Kidney tubule cell (primary cell): ENCODE measurements at places on chromosomes 3 and 15.

- DNase-seq, result peak; percentile 52
Measured at GRCh38 chr15:29805043-29805707, 17.1 kb downstream of the TJP1 start.

- no peak for DNase-seq
Measured at GRCh38 chr15:46251903-46252302, 617.1 kb downstream of the SQOR start.

GRCh38 chr3:187027531-187028278 is 97.4 kb downstream of the ST6GAL1 start:
- DNase-seq, result no peak

DNA sequence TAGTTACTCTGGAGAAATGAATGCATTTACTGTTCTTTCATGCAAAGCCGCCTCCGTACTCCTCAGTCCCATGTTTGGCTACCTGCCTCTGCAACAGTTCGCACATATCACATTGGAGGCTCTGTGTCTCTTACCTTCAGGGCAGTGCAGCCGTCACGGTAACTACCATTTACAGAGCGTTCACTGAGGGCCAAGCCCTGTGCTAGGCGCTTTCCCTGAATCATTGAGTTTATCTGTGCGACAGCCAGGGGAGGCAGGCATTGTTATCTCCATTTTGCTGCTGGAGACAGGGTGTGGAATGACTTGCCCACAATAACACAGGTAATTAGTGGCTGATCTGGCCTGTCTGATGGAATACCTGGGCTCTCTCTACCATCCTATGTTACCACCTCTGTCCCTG is 115.0 kb downstream of the THSD4 start:
- DNase-seq, result no peak

DNA sequence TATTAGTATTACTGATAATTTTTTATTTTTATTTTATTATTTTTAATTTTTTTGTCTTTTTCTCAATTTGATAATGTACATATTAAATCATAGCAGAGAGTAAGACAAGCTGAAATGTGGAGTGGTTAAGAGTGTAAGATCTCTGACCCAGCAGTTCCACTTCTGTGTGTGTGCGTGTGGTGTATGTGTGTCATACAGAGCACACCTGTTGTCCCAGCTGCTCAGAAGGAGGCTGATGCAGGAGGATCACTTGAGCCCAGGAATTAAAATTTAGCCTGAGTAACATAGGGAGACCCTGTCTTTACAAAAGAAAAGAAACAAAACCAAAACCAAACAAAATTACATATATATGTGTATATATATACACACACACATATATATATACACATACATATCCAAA is 1.4 kb upstream of the CIDEC start:
- no peak for DNase-seq

- no peak for DNase-seq
Measured at GRCh38 chr3:187920913-187921312, 175.6 kb upstream of the BCL6 start.

GRCh38 chr3:163768048-163768447 is 1310.2 kb downstream of the SI start:
- no peak for DNase-seq

DNA sequence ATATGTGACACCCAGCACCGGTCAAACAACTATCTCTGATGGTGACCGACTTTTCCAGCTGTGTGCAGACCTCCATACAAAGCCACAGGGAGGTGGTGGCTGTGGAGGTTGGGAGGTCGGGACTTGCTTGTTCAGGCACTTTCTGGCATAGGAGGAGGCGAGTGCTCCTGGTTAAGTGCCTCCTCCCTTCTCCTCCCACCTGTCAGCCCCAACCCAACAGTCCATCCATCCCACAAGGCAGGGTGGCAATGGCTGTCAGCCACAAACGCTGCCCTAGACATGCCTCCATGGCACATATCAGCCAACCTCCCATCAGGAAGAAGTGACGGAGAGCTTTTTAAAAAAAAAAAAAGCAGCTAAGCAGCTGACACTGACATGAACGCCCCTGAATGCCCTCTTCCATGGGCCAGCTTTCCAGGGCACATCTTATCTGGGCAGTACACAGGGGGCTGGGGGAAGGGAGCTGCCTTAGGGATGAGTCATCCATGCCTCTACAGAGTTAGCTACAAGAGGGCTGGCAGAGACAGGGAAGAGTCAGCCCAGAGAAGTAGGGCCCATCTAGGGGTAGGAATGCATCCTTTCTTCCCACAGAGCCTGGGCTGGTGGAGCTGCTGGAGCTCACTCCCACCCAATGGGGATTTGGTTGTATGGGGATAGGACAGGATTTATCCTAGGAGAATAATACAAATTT is 41.2 kb downstream of the CCDC12 start:
- peak; percentile 96 for DNase-seq

- no peak for DNase-seq
Measured at GRCh38 chr3:127774647-127775046, 47.7 kb downstream of the MGLL start.

DNA sequence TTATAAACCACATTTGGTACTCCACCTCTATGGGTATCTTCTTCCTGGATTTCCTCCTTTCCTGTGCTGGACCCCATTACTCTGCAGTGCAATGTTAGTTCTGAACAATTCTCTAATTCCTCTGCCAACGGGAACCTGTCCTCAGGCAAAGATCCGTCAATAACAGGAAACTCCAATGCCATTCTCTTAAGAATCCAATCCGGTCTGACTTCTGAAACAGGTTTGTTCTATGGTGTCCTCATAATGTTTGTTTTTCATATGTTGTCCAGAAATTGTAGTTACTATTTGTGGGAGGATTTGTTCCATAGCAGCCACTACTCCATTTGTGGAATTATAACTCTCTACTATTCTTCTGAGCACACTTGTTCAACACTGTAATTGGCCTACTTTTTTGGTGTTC is 112.7 kb downstream of the TBL1XR1 start:
- DNase-seq, result no peak

DNA sequence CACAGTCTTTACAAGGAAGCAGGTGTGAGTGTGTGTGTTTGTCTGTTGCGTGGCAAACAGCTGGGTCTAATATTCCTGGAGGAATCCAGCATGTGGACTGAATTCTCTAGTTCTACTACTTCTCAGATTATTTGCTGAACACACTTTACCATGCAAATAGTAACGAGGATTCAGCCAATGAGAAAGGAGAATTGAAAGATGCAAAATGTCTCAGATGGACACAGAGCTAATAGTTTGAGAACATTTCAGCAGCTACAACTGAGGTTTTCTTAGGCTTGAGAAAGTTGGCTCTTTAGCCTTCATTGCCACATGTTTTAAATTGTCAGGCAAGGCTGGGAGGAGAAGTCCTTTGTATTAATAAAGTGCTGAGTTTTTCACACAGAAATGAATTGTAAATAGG is 568.0 kb upstream of the MDFIC2 start:
- DNase-seq, result no peak

- DNase-seq, result no peak
Measured at GRCh38 chr15:52140646-52141045, 28.1 kb upstream of the BCL2L10 start.

GRCh38 chr3:6862880-6863195 is 1.9 kb downstream of the GRM7 start:
- DNase-seq, result no peak

GRCh38 chr3:139521816-139522215 is 17.7 kb downstream of the RBP1 start:
- DNase-seq, result no peak

GRCh38 chr3:197204736-197205135 is 93.7 kb downstream of the DLG1 start:
- no peak for DNase-seq

- DNase-seq, result no peak
Measured at GRCh38 chr3:29099296-29099695, 181.6 kb upstream of the RBMS3 start.

DNA sequence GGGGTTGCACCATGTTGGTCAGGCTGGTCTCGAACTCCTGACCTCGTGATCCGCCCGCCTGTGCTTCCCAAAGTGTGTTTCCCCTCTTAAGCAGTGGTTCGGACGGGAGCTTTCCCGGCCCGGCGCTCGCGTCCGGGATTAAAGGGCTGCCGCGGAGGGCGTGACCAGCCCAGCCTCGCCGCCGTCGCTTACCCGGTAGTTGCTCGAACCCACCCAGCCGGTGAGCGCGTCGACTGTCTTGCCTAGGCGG is 513 bp downstream of the CLASP2 start:
- no peak for DNase-seq

DNA sequence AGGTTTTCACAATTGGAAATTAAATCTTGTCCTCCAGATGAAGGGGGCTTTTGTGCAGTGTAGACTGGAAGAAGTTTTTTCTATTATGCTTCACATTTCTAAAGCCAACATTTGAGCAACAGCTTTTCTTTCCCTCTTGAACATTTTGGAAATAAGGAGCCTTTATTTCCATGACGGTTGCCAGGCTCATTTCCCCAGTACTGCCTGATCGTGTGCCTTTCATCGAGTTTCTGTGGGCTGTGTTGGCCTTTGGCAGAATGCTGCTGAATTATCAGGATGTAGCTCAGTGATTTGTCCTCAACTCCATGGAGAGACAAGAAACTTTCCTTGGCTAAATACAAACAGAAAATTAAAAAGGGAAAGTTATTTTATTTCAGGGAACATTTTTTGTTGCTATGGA is 314.8 kb upstream of the LRRC3B start:
- DNase-seq, result no peak

DNA sequence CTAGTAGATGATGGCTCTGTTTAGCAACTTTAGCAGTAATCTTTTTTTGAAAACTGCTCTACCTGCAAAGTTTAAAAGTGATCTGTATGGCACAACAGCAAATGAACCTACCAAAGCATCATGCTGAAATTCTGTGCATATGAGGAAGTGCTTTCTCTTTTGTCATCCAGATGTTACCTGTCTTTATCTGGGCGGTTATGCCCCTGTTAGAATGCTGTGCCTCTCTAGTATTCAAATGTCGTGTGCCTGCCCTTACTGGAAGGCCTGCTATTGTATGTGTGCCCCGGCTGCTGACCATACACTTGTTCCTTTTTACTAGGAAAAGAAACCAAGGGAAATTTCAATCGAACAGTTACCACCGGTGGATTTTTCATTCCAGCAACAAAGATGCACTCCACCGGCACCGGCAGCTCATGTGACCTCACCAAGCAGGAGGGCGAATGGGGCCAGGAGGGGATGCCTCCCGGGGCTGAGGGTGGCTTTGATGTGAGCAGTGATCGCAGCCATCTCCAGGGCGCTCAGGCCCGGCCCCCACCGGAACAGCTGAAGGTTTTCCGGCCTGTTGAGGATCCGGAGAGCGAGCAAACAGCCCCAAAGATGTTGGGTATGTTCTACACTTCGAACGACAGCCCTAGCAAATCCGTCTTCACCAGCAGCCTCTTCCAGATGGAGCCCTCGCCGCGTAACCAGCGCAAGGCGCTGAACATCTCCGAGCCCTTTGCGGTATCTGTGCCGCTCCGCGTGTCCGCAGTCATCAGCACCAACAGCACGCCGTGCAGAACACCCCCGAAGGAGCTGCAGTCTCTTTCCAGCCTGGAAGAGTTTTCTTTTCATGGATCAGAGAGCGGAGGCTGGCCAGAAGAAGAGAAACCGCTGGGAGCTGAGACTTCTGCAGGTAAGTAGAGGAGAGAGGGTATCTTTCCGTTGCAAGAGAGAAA is 61.6 kb downstream of the TMEM39A start:
- no peak for DNase-seq

DNA sequence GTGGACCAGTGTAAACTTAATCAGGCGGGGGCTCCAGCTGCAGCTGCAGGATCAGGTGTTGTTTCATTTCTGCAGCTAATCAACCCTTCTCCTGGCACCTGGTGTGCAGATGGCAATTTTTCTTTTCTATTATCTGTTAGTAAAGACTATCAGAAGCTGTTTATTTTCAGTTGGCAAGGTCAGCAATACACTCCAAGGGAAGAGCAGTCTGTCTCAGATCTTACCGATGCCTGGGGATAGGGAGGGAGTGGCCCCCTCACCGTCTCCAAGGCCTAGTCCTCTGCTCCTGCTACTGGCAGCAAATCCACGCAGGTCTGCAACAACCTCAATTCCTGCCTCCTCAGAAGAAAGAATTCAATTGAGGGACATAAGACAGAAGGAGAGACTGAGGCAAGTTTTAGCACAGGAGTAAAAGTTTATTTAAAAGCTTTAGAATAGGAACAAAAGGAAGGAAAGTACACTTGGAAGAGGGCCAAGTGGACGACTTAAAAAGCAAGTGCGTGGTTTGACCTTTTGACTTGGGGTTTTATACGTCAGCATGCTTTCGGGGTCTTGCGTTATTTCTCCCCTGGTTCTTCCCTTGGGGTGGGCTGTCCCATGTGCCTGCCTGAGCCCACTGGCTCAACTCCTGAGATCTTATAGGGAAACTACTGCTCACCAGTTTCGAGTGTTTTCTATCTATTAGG is 9.2 kb downstream of the CCRL2 start:
- DNase-seq, result no peak

GRCh38 chr3:13016083-13016720 is 57.0 kb downstream of the IQSEC1 start:
- DNase-seq, result no peak

DNA sequence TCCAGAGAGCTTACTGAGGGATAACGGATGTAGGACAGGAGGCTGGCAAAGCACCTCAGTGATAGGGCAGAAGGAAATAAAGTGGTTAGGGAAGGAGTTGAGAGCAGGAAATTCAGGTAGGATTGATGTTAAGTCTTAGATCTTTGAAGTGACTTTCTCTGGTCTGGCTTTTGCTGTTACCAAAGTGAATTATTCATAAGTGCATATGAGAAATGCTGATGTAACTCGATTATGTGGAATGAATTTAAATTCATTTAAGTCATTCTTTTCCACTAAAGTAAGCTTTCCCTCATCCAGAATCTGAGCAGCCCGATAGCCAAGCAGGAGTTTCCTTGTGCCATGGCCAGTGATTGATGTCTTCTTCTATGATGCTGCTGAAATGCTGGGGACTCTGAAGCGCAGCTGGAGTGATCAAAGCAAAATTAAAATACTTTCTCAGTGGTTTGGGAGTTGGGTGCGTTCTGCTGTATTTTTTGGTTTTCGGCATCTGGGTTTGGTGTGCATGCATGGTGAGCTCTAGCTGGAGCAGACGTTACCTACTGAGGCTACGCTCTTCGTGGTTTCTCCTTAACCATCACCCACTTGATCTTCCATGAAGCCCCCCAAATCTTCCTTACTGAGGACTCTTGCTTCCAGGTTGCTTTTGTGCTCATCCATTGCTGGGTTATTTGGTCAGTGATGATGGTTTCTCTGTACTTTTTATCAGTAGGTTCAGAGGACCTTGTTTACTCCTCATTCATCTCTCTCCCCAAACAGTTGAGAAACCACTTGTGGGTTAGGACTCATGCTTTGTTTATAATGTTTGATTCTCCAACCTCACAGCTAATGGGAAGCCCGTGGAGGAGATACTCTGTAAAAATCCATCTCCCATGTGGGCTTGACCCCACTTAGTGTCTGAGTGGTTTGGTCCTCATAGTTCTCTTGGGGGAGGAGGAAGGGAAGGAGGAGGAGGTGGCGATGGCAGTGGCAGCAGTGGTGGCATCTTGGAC is 72.5 kb downstream of the IGF1R start:
- DNase-seq, result no peak

- DNase-seq, result no peak
Measured at GRCh38 chr15:71335591-71335990, 220.3 kb downstream of the THSD4 start.

GRCh38 chr3:71868876-71869275 is 83.9 kb upstream of the PROK2 start:
- DNase-seq, result no peak

- no peak for DNase-seq
Measured at GRCh38 chr15:26721232-26721967, 51.5 kb downstream of the GABRB3 start.

GRCh38 chr15:80580106-80580505 is 115.0 kb upstream of the ABHD17C start:
- DNase-seq, result peak; percentile 69

GRCh38 chr15:99442252-99442897 is 123.4 kb upstream of the MEF2A start:
- DNase-seq, result peak; percentile 94
